ENCODE measurements at places on chromosomes 5 and 9. TPM values are rescaled to one million over a fixed set of nuclear protein-coding genes. Genes with fewer than 3 reads are reported as not detected.

Gene CTNNAL1
- total RNA-seq, result 86.4 TPM

Gene CBY3
- 0.81 TPM for total RNA-seq

Gene GABRA6
- total RNA-seq, result not detected

Gene NEUROG1
- total RNA-seq, result not detected

Gene TAF1L
- total RNA-seq, result not detected

Gene HRH2
- not detected for total RNA-seq

Gene BSPRY
- 0.13 TPM for total RNA-seq

Gene OSMR
- total RNA-seq, result 47.5 TPM

Gene ARHGEF37
- 1.3 TPM for total RNA-seq

Gene ZNF782
- total RNA-seq, result 3.2 TPM

Gene CDH9
- 0.25 TPM for total RNA-seq

All from mesangial cell (primary cell).